Common myeloid progenitor, CD34-positive (primary cell): ENCODE measurements at places on chromosomes 7 and 10.

DNA sequence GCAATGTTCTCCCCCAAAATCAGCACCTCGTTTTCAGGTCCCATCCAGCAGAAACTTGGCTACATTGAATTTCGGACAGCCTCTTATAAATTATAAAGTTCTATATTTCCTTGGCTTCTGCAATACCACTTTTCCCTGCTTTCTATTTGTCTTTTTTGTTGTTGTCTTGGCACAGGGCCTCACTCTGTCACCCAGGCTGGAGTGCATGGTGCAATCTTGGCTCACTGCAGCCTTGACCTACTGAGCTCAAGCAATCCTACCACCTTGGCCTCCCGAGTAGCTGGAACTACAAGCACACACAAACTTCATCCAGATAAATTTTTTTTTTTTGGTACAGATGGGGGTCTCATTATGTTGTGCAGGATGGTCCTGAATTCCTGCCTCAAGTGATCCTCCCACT is 55.3 kb upstream of the HECW1 start:
- DNase-seq = no peak

DNA sequence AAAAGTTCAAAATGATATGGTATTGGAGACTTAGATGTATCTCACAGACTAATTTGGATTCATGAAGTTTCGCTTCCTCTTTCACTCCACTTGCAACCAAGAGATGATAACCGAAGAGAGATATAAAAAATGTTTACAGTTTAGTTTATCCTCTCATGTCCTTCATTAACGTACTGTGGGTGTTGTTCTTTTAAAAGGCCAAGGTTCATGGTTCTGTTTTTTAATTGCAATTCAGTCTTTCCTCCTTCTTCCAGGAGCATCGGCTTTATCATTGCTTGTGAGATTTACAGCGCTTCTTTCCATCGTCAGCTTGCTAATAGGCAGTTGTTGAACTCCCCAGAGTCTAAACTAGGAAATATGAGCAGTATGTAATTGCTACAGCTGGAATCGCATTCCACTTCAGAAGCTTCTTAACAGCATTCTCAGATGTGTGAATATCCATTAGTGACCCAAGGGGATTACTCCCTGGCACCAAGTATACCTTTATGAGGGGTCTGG is 75.9 kb upstream of the HGF start:
- DNase-seq = peak; percentile 7

- DNase-seq = no peak
These were observed 173.6 kb downstream of the ARHGAP12 start for GRCh38 chr10:31754803-31755624.

- peak; percentile 85 for DNase-seq
These were observed at the start of gene ACTL6B for GRCh38 chr7:100655908-100656674. TSS of gene ACTL6B (minus strand) at chr7:100656448. CDS start at chr7:100656354, 94 bp downstream.

- DNase-seq = peak; percentile 96
These were observed 54.6 kb upstream of the MKI67 start for GRCh38 chr10:128180843-128181242.

GRCh38 chr7:94324380-94325121 is 70.1 kb upstream of the COL1A2 start:
- no peak for DNase-seq

DNA sequence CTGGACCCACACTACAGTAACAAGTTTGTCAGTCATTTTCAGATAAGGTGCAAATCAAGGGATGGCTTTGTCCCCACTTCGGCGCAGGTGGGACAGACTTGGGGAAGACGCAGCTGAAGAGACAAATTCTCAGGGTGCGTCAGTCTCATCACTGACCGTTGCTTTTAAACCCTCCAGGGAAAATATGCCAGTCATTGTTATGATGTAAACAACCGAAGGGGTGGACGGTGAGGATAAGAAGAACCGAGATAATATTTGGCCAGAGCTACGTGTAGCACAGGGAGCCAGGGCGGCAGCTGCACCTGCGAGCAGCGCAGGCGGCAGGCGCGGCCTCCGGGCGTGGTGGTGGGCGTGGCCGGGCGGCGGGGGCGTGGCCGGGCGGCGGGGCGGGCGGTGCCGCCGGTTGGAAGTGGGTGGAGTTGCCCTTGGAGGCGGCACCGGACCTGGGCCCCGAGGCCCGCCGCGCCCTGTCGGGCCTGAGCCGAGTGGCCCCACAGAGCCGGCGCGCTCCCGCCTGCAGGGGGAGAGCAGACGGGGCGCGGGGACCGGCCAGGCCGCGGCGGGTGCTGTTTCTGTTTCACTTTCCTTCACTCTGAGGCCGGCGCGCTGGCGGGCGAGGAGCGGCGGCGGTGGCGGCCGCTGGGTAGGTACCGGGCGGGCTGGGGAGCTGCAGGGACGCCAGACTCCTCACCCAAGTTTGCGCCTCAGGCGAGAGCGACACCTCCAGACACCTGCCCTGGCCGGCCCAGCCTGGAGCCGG is at the start of gene PCGF5:
PCGF5 (plus strand) TSS at position 470 of the 760 bp plus-strand sequence. CDS start 2,209 bp downstream, outside the sequence.
- DNase-seq = peak; percentile 96

DNA sequence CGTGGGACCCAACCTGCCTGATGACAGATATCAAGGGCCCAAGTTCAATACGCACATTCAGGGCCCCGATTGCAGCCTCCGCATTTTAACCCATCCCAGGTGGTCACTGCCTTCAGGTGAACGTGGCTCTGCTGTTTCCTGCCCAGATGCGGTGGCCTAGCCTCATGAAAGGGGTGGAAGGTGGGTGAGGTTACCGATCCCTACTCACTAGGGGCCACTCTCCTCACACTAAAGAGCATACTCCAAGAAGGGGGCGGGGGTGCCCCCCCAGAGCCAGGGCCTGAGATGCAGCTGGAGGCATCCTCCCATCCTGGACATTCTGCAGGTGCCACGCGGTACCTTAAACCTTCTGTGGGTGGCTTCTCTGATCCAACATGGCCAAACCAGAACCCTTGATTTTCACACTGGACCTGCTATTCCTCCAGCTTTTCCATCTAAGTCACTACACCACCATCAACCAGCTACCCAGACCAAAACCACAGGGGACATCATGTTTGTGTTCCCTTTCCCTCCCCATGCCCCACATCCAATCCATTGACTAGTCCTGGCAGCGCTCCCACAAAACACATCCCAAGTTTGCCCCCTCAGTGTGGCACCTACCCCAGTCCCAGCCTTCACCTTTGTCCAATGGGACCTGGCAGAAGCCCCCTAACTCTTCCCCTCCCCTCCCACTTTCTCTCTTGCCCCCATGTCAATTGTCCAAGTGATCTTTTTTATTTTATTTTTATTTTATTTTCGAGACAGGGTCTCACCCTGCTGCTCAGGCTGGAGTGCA is 30.0 kb downstream of the PRLHR start:
- DNase-seq = no peak

DNA sequence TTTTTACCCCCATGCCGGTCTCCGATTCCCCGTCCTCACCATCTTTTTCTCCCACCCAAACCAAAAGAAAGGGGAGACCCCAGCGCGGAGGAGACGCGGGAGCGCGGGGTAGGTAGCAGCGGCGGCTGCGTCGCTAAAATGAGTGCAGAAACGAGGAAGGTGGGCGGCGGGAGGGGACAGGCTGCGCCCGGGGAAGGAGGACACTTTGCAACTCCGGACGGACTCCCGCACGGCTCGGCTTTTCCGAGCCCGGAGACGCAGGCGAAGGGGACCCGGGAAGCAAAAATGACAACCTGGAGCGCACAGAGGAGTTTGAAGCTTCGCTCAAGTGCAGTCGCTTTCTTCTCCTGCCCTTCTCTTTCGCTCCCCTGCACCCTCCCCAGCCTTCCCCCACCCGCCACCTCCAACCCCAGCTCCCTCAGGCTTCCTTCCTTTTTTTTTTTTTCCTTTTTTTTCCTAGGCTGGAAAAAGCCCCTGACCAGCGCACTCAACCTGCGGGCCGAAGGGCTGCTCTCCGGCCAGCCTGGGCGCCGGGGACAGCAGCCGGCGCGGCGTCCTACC is 453 bp downstream of the SFMBT2 start:
- peak; percentile 48 for DNase-seq

- no peak for DNase-seq
These were observed 26.0 kb downstream of the GNA12 start for GRCh38 chr7:2818121-2818520.

- no peak for DNase-seq
These were observed 35.4 kb downstream of the CTTNBP2 start for GRCh38 chr7:117837841-117838240.

GRCh38 chr10:123563581-123563855 is 102.6 kb upstream of the GPR26 start:
- DNase-seq = no peak

- no peak for DNase-seq
These were observed 7.5 kb downstream of the GDI2 start for GRCh38 chr10:5805711-5806110.

- DNase-seq = no peak
These were observed 44.1 kb downstream of the HTR7 start for GRCh38 chr10:90813594-90814365.

- no peak for DNase-seq
These were observed 1019.4 kb downstream of the TYW1 start for GRCh38 chr7:68015978-68016532.

DNA sequence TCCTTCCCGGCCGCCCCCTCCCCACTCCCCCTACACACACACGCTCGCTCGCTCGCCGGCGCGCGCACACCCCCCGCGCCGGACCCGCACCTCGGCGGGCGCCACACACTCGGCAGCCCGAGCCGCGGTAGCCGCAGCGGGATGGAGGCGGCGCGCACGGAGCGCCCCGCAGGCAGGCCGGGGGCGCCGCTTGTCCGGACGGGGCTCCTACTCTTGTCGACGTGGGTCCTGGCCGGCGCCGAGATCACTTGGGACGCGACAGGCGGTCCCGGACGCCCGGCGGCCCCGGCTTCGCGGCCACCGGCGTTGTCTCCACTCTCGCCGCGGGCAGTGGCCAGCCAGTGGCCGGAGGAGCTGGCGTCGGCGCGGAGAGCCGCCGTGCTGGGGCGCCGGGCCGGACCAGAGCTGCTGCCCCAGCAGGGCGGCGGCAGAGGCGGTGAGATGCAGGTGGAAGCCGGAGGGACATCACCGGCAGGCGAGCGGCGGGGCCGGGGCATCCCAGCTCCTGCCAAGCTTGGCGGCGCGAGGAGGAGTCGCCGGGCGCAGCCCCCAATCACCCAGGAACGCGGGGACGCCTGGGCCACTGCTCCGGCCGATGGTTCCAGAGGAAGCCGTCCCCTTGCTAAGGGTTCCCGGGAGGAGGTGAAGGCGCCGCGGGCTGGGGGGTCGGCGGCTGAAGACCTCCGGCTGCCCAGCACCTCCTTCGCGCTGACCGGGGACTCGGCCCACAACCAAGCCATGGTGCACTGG is at the start of gene SORCS3:
SORCS3 (plus strand) TSS at position 104 of the 750 bp plus-strand sequence.
- DNase-seq = peak; percentile 10

DNA sequence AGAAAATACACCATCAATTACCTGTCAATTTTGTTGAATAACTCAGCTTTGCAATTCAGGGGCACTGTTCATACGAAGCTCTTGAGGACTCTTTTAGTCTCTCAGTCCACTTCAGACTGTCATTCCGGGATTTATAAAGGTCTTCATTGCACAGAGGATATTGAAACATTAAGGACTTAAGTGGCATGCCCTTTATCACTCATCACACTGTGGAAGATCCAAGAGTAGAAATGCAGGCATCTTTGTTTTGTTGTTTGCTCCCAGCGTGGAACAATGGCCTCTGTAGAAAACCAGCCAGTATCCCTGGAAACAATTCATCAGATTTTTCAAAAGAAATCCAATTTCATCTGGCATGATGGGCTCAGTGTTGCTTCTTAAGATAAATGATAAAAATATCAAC is 66.3 kb upstream of the LRGUK start:
- DNase-seq = no peak

DNA sequence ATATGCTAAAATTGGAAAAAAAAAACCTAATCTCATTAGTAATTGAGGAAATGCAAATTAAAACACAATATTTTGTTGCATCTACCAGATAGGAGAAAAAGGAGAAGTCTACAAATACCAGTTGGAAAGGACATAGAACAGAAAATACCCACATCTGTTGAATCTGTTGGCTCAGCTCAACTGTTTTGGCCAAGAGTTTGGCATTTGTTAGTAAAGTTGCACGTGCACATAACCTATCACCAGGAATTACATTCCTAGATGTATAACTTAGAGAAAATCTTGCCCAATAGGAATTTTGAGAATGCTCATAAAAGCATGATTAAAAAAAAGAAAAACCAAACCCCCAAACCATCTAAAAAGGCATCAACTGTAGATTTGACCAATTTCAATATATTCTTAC is 282.1 kb upstream of the BMPER start:
- DNase-seq = no peak

DNA sequence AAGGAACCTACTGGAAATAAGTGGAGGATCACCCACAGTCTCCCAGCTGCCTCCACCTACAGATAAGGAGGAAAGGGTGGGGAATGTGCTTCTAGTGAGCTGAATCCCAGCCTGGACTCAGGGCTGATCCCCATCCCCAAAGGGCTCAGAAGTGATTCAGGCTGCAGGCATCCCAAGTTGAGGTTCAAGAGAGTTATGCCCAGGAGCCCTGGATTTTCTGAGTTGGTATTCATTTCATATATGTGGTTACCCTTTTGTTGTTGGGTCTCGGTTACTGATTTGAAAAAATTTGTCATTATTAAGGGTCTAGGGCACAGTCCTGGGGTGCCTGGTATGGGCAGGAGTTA is 30.0 kb upstream of the SRGN start:
- no peak for DNase-seq

DNA sequence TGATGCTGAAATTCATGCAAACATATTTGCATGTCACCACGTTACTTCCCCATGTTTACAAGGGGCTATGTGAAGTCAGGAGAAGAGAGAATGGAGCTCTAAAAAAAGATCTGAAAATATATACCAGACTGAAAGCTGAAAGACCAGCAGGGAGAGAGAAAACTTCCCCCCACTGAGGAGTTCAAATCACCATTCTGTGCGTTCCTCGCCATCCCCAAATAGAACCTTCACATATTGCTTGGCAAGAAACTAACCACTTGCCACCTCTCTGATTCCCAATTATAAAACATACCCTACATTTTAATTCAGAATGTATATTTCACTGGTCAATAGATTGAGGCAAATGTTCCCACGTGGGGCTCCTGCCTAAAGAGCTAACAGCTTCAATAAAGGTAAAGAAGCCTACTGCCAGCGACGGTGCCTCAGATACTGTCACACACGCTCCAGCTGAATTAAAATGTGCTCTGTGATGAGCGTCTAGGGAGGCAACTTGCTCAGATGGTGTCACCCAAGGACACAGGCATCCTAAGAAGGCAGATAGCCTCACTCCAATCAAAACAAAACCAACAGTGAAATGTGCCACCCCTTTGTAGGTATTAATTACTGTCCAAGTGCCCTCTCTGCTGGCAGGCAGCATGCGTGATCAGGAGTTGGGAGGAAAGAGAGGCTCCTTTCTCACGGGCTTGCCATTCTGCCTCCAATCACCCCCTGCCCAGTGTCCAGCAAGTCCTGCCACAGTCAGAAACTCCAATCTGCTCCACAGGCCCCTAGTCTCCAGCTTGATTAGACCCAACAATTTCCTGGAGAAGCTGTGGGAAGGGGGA is 298.2 kb downstream of the GRID1 start:
- no peak for DNase-seq

- DNase-seq = peak; percentile 26
These were observed 6.4 kb upstream of the ST8SIA6 start for GRCh38 chr10:17460756-17461155.
